ENCODE measurements at places on chromosomes 7 and 10.

GRCh38 chr7:149791-150636, 42.4 kb upstream of the FAM20C start:
- DNase-seq, result peak; percentile 92

- peak; percentile 93 for DNase-seq
Observed at GRCh38 chr10:125160856-125161706, 718 bp upstream of the CTBP2 start.

- DNase-seq, result no peak
Observed at GRCh38 chr10:85477979-85478378, 888.6 kb downstream of the GRID1 start.

DNA sequence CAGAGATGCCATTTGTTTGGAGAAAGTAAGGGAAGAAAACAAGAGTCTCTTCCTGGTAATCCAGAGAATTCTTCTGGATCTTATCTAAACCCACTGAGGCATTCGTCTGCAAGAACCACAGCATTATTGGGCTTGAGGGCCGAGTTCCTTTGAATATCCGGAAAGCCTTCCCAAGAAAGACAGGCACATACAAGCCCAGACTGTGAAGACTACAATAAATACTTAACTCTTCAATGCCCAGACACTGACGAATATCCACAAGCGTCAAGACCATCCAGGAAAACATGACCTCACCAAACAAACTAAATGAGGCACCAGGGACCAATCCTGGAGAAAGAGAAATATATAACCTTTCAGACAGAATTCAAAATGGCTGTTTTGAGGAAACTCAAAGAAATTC, 99.0 kb downstream of the RNF32 start:
- no peak for DNase-seq

GRCh38 chr7:16846601-16847165, 35.1 kb downstream of the AGR3 start:
- no peak for DNase-seq

- DNase-seq, result no peak
Observed at GRCh38 chr10:120453319-120453718, 3.7 kb upstream of the PLPP4 start.

GRCh38 chr7:130293521-130293920, 560 bp downstream of the CPA4 start:
- DNase-seq, result peak; percentile 9

DNA sequence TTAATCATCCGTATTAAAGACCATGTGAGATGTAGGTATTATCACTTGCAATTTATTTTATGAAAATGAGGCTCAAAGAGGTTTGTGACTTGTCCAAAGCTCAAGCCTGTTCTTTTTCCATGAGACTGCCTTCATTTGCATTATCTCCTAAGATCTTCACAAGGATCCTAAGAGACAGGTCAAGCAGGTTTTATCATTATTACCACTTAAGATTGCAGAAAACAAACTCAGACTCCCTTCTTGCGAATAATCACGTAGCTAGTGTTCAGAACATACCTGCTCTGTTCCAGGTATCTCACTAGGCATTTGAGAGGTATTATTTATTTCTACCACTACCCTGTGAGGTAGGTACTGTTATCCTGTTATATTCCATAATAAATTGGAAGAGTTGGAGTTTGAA, 64.8 kb downstream of the ZNRF2 start:
- DNase-seq, result no peak

- DNase-seq, result no peak
Observed at GRCh38 chr7:84502239-84502638, 307.6 kb upstream of the SEMA3A start.

GRCh38 chr7:55060636-55061022, 41.8 kb downstream of the EGFR start:
- DNase-seq, result no peak

DNA sequence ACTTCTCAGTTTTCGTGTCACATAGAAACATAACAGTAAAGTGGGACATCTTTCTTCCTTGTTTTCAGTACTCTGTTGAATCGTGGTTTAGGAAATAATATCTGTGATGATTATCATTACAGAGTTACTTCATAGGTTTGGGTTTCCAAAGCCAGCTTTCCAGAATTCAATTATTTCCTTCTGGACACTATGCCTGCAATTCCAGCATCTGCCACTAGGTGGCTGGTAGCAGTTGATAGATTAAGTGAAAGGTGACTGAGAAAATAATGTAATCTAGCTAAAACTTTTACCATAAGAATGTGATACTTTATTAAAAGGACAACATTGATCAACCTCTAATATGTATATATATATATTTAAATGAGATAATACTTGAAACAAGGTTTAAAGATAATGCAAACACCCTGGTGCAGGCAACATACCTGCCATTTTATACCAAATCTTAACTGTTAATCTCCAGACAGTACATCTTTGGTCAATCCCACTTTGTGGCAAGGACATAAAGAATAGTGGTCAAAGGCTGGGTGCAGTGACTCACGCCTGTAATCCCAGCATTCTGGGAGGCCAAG, 102.6 kb downstream of the SH3PXD2A start:
- no peak for DNase-seq

DNA sequence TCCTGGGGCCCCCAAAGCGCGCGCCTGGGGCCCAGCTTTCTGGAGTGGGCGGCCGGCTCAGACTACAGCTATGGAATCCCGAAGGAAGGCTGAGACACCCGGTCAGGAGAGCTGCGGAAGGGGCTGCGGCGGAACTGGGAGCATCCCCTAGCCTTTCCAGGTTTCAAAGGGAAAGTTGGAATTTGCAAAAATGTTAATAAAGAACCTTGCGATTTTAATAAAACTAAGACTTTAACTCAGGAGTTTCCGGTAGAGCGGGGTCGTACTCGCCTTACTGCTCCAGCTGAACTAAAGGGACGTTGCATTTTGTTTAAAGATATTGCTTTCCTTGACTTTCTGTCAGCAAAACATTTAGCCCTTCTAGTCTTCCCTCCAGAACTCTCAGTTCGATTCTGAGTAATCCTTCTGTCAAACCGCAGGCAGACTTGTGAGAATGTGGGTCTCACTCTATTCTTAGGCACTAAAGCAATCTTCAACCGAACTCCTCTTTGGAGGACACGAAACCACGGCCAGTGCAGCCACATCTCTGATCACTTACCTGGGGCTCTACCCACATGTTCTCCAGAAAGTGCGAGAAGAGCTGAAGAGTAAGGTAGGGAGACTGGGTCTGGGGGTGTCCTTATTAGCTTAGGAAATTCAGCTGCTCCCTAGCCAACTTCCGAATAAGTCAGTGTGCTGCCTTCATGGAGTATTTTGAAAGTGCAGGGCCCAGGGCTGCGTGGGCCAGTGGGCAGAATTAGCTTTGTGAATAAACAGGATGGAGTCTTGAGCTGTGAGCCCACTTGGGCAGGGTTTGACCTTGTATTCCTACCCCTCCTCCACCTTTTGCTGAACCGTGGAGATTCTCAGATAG, 1.9 kb downstream of the CYP26A1 start:
- DNase-seq, result no peak

DNA sequence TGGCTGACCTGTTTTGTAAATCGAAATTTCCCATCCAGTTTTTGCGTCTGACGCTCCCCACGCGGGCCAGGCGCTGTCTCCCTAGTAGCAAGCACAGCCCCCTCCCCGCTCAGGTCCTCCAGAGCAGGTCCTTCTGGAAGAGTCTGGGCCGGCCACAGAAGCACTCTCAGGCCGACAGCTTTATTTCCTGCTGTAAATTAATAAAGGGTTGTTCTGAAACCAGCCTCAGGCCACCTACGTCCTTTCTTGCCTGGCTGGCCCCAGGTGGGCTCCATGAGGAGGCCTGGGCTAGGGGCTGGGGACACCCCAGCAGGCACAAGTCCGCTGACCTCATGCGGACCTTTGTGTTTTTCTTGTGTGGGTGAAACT, 35.2 kb downstream of the CAMK2B start:
- DNase-seq, result peak; percentile 80

GRCh38 chr7:36601601-36602000, 122.7 kb downstream of the AOAH start:
- DNase-seq, result no peak

DNA sequence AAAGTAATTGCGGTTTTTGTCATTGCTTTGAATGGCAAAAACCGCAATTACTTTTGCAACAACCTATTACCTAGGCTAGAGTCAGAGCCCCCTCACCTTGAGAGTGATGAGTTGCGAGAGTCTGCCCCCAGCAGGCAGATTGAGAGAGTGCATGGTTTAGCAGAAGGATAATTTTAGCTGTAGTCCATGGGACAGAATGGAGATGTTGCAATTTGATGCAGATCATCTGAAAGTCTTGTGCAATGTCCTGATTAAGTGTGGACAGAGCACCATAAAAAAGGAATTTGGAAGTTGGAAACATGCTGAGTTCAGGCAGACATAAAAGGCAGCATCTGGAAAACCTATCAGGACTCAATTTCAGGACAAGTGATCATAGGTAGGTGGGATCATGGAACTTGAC, 48.7 kb downstream of the GPR141 start:
- no peak for DNase-seq

- no peak for DNase-seq
Observed at GRCh38 chr10:91378061-91378460, 32.1 kb upstream of the HECTD2 start.

DNA sequence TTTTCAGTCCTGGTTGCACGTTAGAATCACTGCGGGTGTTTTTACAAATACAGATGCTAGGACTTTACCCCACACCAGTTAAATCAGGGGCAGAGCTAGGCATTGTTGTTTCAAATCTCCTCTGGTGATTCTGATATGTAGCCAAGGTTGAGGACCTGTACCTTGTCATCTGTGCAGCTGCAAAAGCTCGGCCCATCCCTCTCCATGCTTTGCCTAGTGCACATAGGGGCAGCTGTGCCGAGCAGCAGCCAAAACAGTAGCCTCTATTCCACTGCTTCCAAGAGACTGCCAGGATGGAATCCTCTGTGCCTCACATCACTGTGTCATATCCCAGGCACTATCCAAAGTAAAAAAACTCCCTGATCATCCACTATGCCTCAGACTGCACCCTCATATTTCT, 181.3 kb downstream of the CDK14 start:
- DNase-seq, result no peak

DNA sequence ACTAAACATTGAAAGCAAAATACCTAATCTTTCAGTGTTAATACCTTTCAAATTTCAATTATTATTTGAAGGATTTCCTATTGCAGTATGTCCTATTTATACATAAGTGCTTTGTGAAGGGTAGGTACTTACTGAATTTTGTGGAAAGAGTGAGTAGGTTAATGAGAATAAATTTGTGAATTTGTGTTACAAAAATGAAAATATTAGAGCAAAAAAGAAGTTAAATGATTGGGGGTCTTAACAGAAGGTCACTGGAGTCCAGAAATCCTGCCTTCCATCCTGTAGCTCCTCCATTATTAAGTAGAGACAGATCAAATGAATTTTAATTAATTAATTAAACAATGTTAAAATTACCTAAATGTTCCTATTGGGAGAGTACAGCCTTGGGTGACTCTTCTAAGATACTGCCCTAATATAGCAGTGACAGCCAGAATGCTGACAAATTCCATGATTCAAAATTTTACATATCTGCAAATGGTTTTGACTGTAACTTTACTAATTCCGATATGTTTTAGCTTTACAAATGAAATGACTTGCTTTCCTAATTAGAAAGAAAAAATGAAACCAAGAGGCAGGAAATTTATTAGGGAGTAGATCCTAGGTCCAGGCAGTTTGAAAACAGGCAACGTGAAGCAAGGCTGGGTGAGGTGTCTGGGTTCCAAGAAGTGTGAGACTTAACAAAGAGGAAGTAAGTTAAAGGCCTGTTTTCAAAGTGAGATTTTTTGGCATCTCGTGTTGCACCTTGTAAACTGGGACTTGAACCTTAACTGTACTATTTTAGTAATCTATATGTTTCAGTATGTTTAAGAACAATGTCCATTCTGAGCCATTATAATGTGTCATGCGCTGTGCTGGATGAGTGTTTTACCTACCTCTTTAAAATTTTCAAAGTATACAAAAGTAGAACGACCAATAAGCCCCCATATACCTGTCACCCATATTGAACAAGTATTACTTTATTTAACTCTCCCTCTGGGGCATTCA, 1.5 kb downstream of the PIK3CG start:
- no peak for DNase-seq

GRCh38 chr10:80702143-80702542, 164.4 kb downstream of the SH2D4B start:
- DNase-seq, result no peak

DNA sequence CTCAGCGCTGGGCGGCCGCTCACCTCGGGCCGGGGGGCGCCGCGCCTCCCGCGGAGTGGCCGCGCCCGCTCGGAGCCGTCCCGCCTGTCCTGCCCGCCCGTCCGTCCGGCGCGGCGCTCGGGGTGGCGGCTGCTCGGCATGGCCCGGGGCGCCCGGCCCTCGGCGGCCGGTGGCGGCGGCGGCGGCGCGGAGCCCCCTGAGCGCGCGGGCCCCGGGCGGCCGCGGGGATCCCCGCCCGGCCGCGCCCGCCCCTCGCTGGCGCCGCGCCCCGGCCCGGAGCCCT, 338 bp downstream of the SDK1 start:
- DNase-seq, result no peak

DNA sequence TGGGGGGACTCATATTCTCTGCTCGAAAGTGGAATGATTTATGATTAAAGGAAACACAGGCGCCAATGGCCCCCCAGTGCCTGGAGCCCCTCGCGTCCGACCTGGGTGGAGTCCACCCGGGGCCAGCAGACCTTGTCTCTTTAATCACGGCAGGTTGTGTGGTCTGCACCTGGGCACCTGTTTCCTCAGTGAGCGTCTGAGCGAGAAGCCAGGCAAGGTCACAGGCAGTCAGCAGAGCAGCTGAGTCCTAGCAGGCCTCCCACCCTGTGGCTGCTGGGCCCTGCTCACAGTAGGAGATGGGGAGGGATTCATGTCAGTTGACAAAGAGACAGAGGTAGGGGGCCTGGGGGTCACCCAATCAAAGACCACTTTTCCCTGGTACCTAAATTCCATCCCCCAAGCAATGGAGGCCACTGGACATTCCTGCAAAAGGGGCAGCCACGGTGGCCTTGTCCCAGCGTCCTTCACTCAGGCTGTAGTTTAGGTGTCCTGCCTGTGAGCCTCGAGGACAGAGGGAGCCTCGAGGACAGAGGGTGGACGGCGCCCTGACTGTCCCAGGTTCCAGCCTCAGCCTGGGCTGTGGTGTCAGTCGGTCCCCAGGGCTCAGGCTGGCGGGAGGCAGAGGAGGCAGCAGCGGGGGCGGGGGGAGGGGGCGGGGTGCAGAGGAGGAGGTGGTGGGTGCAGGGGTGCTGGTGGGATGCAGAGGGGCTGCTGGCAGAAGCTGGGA, 49.5 kb upstream of the CFAP46 start:
- no peak for DNase-seq

DNA sequence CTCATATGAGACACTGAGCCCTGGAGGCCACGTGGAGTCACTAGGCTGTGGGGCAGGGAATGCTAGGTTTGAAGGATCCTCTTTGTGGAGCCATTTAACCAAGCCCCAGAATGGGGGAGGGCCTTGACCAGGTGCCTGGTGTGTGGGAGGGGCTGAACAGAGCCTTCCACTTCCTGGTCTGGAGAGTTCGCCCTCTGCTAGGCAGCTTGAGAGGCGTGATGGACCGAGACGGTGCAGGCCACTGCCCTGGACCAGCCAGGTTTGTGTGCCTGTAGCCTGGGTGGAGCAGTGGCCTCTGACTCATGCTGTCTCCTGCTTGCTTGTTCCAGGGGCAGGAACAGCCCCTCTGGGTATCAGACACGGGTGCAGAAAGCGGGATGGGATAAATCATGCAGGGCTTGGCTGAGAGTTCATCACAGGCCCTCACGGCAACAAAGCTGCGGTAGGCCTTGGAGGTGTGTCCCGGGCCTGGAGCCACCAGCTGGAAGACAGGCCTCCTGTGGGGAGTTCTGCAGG, 27.4 kb downstream of the ADAMTS14 start:
- no peak for DNase-seq
